ENCODE measurements at places on chromosomes 3 and 15.

DNA sequence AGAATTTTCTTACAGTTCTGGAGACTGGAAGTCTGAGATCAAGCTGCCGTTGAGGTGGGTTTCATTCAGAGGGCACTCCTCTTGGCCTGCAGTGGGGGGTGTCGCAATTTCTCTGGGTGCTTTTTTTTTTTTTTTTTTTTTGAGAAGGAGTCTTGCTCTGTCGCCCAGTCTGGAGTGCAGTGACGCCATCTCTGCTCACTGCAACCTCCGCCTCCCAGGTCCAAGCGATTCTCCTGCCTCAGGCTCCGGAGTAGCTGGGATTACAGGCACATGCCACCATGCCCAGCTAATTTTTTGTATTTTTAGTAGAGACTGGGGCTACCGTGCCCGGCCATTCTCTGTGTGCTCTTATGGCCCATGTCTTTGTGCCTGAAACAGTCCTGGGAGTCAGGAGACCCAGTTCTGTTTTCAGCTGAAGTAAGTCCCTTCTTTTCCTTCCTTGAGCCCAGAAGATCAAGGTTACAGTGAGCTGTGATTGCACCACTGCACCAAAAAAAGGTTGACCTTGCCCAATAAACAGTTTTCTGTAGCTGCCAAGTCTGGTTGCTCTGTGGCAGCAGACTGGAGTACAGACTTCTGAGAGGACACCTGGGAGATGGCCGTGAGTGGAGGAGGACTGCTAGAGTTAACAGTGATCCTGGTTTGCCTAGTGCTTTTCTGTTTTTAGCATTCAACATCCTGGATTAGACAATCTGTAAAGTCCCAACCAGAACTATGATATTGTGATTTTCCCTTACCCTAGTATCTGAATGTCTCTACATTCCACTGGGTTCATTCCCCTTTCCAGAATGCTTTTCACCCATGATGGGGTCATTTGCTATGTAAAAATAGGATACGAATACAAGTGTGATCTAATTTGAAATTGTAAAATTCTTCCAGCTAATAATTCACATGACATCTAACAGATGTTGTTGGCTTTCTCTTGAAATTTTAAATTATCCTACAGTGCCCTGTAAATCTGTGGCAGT is 76.6 kb upstream of the RNF7 start:
- no peak for DNase-seq

- no peak for DNase-seq
Observed at GRCh38 chr3:172003146-172003545, 36.2 kb upstream of the FNDC3B start.

GRCh38 chr3:38018296-38019266 is 10.9 kb downstream of the PLCD1 start:
- DNase-seq = no peak

- no peak for DNase-seq
Observed at GRCh38 chr3:67704322-67704721, 49.9 kb upstream of the SUCLG2 start.

GRCh38 chr3:56277236-56277635 is 191.0 kb downstream of the ERC2 start:
- DNase-seq = no peak

GRCh38 chr15:75063338-75063737 is 39.9 kb downstream of the PPCDC start:
- DNase-seq = peak; percentile 62

- no peak for DNase-seq
Observed at GRCh38 chr3:48026098-48026497, 9.9 kb upstream of the MAP4 start.
